ENCODE measurements at places on chromosomes 5 and 9. TPM values are rescaled to one million over a fixed set of nuclear protein-coding genes. Genes with fewer than 3 reads are reported as not detected.

Gene ACER2
- total RNA-seq: 1.2 TPM

Gene PCDHA11
- 0.09 TPM for total RNA-seq

Gene AMBP
- total RNA-seq: 0.58 TPM

- no peak for DNase-seq
These were observed 53.4 kb upstream of the TMC1 start for GRCh38 chr9:72467766-72468738.

Gene CNTFR
- total RNA-seq: 22.1 TPM

GRCh38 chr5:191949-192690 is 825 bp downstream of the LRRC14B start:
- no peak for DNase-seq

- DNase-seq: no peak
These were observed 15.2 kb downstream of the CSNK1G3 start for GRCh38 chr5:123527190-123527589.

GRCh38 chr9:120390637-120391190 is 189.3 kb downstream of the CDK5RAP2 start:
- no peak for DNase-seq

Gene PRR16
- total RNA-seq: 6.0 TPM

Gene MRPL50
- total RNA-seq: 16.6 TPM

DNA sequence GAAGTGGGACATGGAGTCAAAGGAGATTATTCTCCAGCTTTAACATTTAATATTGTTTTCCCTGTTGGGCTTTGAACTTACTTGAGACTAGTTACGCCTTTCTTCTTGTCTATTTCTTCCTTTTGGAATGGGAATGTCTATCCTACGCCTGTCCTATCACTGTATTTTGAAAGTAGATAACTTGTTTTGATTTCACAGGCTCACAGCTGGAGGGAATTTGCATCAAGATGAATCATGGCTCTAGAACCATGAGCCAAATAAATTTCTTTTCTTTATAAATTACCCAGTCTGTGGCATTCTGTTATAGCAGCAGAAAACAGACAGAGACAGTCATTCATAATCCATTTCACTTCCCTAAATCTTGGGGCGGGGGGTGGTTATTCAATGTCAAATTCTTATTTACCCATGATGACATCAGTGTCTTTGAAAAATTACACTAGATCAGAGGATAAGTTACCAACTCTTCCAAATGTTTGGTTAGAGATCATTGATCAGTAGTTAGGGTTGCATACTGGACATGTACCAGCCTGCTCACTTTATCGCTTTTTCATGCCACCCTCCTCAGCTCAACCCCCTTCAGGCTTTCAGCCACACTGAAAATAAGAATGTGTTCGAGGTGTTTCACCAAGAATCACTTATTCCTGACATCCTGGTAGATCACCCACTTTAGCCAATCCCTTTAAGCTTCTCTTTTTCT is 419.6 kb upstream of the PIK3R1 start:
- DNase-seq: no peak

DNA sequence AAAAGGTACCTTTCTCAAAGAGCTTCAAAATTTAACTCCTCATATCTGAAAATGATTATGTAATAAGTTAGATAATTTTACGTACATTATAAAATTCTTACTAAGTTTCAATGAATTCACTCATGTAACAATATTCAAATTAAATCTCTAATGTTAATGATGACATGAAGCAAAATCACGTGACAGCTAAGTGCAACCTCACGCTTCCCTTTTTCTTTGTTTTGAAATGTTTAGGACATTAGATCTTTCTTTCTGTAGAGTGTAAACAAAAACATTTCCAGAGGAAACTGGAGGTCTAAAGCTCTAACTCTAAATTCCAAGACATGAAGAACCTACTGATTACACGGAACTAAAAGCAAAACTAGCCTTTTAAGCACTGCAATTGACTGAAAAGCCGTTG is 227.3 kb upstream of the TBCA start:
- no peak for DNase-seq

DNA sequence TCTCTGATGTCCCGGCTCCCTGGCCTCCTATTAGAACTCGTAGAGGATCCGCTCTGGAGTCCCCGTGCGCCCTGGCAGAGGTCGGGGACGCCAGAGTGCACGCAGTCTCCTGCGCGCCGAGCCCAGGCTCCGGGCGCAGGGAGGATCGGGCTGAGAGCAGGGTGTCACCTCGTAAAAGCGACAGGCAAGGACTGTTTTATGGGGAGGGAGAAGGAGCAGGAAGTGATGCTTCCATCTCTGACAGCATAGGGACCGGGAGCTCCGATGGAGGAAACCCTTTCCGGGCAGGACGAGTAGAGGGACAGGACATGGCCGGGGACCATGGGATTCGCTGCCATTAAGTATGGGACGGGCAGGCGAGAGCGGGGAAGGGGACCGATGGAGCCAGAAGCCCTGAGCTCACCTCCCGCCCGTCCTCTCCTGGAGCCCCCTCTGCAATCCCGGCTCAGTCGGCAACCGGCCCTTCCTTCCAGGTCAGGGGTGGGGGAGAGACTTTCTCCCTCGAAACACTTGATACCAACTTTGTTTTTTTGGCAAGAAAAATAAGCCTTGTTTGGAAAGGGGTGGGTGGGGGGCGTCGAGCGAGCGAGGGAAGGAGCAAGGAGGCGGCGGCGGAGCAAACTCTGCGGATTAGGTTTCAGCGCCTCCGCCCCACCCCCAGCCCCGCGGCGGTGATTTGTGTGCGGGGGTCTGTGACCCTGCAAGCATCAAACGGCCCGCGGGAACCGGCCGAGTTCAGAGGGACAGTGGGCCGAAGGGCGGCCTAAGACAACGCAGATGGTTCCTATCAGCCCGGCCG is 12.6 kb downstream of the LMX1B start:
- peak; percentile 55 for DNase-seq

Gene PCYOX1L
- 6.3 TPM for total RNA-seq

- DNase-seq: no peak
These were observed 179.1 kb downstream of the SLIT3 start for GRCh38 chr5:169121630-169122420.

- no peak for DNase-seq
These were observed 110.5 kb upstream of the LRRTM2 start for GRCh38 chr5:138985683-138986082.

DNA sequence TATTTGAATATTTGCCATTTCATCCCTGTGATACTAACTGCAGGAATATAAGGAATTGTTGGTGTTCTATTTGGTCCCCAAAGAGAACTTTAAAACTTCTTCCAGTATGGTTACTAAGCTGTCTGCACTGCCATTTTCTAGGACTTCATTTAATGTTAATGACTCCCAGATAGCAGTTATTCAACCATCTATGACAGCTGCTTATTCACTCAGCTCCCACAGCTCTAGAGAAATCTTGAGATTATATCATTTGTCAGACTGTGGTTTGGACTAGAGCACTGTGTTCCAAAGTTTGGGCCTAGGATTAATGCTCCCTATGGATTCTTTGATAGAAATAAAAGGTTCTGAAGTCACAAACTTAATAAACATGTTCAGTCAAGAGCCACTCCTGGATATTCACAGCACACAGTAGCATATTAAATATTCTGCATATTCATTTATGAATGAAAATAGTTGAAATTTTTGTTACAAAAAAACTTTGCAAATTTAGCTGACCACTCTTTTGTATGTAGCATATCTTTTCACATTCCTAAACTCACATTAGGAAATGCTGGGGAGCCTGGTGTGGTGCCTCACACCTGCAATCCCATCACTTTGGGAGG is 173.7 kb downstream of the NFIB start:
- peak; percentile 60 for DNase-seq

Data from muscle of leg (tissue), 16 donors.